ENCODE measurements at places on chromosomes 11 and 22.

GRCh38 chr11:67260406-67260805 lies 5.9 kb upstream of the GRK2 start:
- no peak for DNase-seq

DNA sequence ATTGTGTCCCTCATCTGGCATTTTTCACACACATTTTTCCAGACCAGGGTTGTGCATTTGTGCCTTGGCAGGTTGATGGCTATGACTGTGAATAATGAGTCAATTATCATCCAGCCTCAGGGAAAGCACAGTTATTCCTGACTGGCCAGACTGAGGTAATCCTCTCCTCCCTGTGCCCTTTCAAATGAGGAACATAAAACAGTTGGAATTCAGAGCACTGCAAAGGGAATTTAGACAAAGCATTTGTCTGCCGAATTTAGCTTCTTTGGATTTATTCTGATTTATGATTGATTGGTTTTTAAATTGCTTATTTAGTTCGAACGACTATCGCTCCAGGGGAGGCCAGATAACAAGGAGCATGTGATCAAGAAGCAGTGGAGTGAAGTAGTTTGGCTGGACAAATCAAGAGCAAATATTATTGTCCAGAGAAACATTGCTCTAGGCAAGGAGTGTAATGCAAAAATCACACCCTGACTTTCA lies 30.8 kb upstream of the RAG2 start:
- no peak for DNase-seq

DNA sequence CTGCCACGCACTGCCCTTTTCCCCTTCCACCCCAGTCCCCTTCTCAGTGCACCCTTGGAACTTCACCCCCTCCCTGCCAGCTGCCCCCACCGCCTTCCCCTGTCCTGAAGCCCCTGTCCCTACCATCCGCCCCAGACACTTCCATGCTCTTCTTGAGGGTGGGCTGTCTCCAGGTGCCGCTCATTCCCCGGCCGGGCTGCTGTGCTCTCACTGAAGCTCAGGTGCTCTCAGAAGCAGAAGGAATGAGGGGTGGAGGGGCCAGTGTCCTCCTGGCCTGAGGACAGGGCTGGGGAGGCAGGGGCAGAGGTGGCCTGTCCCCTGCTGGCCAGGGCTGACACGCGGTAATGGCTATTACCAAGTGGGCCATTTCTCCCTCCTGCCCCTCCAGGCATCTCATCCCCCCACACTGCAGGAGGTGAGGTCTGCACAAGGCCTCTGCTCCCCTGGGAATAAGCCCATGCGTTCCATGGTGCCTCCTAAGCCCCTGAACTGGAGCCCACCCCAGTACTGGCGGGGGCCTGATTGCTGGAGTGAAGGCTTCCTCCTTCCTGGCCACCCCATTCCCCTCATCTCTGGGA lies 6.6 kb upstream of the BID start:
- no peak for DNase-seq

GRCh38 chr11:79942646-79943045 lies 501.8 kb upstream of the TENM4 start:
- DNase-seq, result no peak

- no peak for DNase-seq
Measured at GRCh38 chr11:64245401-64245796, 1.3 kb downstream of the PPP1R14B start.

DNA sequence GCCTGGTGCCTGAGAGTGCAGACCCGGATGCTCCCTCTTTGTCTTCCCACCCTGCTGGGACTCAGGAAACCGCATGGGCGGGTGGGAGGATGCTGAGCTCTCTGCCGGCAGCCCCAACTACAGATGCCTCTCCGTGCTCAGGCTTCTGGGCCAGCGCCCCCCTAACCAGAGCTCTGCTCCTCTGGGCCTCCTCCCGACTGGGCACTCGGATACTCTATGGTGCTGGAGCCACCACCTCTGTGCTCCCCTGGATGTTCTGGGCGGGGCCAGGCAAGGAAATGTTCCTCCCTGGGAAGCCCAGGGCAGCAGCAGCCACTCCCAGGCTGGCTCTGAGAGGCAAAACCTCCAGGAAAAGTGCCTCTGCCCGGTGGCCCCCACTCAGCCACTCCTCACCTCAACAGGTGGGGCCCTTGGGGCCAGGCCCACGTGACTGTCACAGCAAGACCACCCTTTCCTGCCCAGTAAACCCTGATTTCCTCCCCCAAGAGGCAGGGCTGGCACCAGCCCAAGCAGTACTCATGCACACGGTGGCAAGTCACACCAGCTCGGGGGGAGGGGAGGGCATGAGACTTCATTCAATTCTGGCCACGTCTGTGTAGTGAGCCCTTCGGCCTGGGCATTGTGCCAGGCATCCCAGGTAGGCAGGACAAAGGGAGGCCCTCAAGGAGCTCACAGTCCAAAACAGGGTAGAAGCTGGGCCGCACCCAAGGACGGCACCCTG lies 54.7 kb upstream of the TCF20 start:
- DNase-seq, result no peak

GRCh38 chr11:92278791-92279433 lies 54.3 kb downstream of the FAT3 start:
- DNase-seq, result no peak

DNA sequence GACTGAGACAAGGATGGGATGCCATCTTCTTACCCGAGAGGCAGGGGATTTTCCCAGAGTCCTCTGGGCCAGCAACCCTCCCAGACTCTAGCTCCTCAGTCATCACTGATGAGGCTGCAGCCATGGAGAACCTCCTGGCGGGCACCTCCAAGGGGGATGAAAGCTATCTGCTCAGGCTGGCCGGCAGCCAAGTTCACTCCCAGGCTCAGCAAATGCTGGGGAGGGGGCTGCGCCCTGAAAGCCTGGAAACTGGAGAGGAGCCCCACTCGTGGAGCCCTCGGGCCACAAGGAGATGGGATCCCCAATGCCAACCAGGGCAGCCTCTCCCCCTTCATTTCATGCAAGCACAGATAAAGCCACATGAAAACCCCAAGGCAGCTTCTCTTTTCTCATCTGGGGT lies 75.0 kb downstream of the CACNA1I start:
- no peak for DNase-seq

- DNase-seq, result no peak
Measured at GRCh38 chr11:128717516-128717915, 23.6 kb downstream of the FLI1 start.

GRCh38 chr11:61121192-61121831 lies 19.0 kb downstream of the CD5 start:
- DNase-seq, result no peak

GRCh38 chr22:43479301-43479950 lies 67.6 kb downstream of the MPPED1 start:
- no peak for DNase-seq

- DNase-seq, result no peak
Measured at GRCh38 chr22:18048041-18048440, 23.7 kb upstream of the MICAL3 start.

DNA sequence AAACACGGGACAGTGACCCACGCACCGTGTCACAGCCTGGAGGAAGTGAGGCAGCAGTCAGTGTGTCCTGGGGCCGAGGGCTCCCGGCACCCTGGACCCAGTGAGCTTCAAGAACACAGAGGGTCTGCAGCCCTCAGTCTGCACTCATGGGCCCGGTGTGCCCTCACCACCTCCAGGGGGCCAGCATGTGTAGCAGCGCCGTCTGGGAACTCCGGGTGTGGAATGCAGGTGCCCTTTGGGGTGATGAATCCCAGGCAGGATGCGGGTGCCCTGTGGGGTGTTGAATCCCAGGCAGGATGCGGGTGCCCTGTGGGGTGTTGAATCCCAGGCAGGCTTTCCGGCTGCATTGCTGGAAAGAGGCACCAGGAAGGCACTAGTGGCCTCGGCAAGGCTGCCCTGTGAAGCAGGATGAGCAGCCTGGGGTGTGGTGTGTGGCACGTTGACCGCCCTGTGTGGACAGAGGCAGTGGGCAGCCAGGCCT lies 1399.9 kb downstream of the BRD1 start:
- no peak for DNase-seq

- no peak for DNase-seq
Measured at GRCh38 chr11:45211732-45212131, 65.3 kb downstream of the PRDM11 start.

DNA sequence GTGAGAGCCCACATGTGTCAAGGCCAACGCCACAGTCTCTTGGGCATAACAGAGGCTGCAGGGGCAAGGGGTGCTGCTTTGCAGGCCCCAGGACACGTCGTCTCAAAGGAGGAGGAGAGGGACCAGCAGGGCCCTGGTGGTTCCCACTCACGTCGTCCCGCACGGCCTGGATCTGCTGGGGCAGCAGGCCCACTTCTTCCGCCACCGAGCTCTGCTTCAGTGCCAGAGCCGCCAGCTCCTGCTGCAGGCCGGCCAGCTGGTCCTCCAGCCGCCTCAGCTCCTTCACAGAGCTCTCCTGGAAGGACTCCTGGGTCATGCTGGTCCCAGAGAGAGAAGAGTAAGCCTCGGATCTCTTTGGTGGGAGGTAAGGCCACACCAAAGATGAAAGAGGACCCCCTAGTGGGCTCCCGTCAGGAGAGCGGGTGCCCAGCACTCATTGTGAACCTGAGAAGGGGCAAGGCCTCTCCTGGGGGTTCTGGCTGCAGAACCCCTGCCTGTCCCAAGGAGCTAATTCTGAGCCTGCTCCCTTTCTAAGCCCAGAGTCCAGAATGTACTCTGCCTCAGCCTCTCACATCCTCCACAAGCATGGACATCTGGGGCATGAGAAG lies 15.6 kb downstream of the SUN2 start:
- no peak for DNase-seq

DNA sequence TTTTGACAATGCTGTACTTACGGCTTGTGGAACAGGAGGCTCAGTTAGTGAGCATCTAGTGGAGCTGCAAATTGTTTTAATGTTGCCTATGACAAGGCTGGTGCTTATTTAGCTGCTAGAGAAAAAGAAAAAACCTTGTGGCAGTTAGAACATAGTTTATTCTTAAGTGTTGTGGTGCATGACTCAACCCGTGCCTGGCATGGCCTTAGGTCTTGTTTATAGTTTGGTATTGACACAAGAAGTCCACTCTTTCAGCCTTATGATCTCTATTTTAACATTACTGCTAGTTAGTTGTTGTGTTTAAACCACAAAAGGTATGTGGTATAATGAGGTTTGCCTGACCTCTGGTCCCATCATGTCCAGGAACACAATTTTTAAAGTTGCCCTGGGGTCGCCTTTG lies 744.6 kb downstream of the FAM181B start:
- DNase-seq, result no peak

DNA sequence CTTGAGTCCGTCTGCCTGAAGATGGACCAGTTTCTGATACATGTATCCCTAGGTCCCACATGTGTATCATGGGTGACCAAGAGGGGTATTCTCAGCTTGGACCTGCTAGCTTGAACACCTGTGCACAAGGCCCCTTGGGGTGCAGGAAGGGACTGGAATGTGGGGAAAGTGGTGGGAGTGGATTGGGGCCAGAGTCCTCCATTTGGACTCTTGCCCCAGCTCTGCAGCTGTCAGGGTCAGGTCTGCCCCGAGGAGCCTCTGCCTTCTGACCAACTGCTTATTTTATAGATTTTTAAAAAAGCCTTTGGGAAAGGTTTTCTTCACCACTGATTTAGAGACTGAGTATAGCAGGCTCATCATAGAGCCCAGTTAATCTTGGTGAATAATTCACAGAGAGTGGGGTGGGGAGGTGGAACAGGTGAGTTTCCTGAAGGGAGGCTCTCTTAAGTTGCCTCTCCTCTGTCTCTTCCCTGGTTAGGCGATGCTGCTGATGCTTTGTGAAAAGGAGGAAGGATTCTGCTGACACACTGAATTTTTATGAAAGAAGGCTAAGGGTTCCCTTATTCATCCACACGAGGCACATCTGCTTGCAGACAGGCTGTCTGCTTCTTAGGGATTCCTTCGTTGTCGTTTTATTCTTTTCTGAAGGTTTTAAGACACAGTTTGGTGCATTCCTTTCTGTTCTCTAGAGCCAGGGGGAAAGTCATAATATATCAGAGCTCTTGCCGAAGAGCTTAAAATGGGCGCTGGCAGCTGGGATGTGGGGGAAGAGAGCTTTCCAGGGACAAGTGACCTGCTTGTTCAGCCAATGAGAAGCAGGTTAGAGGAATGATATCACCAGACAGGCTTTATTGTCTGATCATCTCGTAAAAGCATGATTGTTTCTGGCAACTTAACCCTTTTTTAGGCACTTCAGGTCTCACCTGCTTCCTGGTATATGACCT lies 19.9 kb downstream of the TRIM44 start:
- no peak for DNase-seq

DNA sequence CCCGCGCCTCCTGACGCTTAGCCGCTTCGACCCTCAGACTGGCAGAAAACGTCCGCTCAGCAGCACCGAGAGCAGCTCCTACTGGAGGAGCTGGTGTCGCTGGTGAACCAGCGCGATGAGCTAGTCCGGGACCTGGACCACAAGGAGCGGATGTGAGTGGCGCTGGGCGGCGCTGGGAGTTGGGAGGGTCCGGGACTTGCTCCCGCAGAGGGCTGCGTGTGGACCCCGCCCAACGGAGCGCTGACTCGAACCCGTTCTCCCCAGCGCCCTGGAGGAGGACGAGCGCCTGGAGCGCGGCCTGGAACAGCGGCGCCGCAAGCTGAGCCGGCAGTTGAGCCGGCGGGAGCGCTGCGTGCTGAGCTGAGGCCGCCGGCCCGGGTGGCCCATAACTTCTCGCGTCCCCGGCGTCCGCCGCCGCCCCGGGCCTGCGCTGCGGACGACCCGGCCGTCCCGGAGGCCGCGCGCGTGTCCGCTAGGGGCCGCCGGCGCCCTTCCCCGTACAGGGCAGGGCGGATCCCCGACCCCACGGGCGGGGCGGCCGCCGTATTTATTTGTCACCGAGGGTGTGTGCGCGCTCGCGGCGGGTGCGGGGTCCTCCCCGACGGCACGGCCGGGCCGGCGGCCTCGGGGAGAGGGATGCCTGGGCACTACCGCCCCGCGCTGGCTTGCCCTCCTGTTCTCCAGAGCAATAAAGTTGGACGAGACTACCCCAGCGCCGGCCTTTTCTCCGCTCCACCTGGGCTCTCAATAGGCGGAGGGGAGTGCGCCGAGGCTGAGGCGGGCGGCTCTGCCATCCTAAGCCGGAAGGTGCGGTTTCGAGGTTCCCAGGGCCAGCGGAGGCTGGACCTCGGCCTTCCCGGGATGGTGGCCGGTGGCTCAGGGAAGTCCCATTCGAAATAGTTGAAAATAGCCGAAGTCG lies 3.4 kb downstream of the KCNK7 start:
- DNase-seq, result no peak

DNA sequence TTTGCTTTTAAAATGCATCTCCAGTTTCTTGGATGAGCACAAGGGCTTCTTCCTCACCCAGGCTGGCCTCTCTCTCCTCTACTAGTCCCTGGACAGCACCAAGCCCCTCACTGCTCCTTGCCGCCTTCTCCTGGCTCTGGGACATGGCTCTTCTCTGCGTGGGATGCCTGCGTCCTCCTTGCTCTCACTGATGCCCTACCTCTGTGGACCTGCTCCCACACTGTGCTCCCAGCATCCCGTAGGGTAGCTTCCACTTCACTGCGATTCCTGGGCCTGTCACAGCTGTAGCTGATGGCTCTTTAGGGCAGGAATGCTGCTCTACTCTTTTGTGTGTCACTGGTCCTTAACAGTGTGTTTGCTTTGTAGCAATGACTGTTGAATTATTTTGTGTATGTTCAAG lies 136.3 kb downstream of the SNX19 start:
- no peak for DNase-seq

DNA sequence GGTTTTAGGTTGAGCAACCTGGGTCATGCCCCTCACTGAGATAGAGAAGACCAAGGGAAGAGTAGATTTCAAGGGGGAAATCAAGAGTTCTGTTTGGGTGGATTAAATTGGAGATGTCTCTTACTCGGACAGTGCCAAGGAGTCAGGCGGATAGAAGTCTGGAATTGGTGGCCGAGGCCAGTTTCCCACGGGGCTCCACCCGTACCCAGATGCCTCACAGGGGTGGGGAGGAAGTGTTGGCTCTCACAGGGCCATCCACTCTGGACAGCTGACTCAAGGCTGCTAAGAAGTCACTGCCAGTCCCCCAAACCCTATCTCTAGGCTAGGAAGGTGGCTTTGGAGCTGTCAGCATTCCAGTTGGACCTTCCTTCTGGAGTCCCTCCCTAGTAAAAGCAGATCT lies 79.1 kb upstream of the TIMP3 start:
- no peak for DNase-seq
